ENCODE measurements at places on chromosomes 13 and 19.

- DNase-seq: no peak
These were observed 130.5 kb downstream of the PAN3 start for GRCh38 chr13:28268800-28269223.

- no peak for DNase-seq
These were observed at the start of gene SERP2 for GRCh38 chr13:44373601-44374347. Gene SERP2, plus strand, starts transcription at chr13:44373824. Its CDS starts 202 bp downstream, at chr13:44374026.

- no peak for DNase-seq
These were observed 18.5 kb downstream of the TMED1 start for GRCh38 chr19:10817291-10818038.

- no peak for DNase-seq
These were observed 5.3 kb upstream of the UQCR11 start for GRCh38 chr19:1610579-1610978.

DNA sequence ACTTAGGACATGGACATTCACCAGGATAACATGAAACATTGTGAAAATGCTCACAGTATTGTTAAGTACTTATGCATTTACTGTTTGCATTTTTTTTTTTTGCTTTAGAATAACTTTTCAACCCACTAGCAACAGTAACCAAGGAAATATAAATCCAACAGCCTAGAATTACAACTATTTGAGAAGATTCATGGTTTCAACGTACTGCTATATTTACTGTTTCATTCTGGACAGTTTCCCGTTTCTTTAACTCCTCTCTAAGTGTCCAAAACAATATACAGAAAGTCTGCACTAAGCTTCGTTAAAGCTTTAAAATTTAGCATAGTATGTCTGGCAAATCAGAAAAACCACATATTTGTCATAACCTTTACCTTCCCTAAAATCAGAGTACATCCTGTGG is 2.7 kb downstream of the SMAD9 start:
- no peak for DNase-seq

GRCh38 chr13:52414963-52415362 is 9.0 kb upstream of the THSD1 start:
- DNase-seq: no peak

DNA sequence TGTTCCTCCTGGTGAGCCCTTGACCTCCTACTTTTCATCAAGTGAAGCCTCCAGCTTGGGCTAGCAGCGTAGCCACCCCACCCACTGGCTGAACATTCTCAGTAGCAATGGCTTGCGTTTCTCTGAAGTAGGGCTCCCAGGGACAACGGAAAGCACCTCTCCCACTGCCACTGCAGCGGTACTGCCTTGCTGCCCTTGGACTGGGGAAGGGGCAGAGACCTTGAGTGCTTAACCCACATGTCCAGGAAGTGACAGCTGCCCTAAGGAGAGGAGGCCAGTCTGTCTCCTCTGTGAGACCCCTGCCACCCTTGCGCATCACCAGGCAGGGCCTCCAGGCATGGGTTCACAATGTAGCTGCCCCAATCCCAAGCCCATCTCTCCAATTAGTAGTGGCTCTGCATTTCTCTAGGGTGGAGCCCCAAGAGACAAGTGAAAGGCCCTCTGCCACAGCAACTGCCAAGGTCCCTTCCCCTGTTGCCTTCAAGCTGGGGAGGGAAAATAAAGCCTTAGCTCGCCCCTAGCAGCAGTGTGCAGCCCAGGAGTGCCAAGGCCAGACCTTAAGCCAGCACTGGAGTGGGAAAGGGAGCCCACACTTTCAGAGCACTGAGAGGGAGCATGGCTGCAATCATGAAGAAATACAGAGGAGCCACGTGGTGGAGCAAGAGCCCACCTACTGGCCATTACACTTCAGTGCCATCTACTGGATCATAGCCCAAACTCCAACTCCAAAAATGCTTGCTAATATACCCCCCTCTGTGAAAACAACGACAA is 175.9 kb upstream of the TRPC4 start:
- no peak for DNase-seq

- no peak for DNase-seq
These were observed 53.6 kb downstream of the WDFY2 start for GRCh38 chr13:51637852-51638215.

DNA sequence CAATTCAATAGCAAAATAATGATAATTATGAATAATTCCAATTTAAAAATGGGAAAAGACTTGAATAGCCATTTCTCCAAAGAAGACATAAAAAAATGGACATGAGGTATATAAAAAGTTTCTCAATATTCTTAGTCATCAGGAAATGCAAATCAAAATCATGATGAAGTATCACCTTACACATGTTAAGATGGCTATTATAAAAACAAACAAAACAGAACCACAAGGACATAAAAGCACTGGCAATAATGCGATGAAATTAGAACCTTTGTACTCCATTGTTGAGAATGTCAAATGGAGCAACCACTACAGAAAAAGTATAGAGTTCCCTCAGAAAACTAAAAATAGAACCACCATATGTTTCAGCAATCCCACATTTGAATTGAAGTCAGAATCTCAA is 1186.1 kb downstream of the SLITRK5 start:
- no peak for DNase-seq

- no peak for DNase-seq
These were observed 339.1 kb upstream of the OBI1 start for GRCh38 chr13:78997902-78998629.

DNA sequence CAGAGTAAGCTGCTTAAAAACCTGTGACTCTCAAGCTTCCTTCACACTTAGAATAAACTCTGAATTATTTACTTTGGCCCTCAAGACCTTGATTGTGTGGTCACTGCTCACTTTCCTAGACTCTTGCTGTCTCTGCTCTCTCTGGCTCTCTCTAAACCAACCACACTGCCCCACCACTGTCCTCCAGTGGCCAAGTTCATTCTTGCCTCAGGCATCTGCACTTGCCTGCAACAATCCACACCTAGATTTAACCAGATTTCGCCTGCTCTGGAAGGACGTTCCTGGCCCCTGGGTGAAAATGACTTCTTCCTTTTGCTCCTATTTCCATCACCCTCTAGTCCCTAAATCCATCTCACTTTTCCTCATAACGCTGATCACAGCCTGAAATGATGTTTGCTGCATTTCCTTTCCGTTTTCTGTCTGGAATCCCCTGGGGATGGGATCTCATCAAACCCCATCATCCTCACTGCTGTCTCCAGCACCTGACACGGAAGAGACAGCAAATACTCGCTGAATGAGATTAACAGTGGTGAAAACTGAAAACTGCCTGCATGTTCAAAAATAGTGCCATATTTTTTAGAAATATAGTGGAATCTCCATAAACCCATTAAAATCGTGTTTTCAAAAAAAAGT is 232.6 kb downstream of the UQCRFS1 start:
- no peak for DNase-seq

DNA sequence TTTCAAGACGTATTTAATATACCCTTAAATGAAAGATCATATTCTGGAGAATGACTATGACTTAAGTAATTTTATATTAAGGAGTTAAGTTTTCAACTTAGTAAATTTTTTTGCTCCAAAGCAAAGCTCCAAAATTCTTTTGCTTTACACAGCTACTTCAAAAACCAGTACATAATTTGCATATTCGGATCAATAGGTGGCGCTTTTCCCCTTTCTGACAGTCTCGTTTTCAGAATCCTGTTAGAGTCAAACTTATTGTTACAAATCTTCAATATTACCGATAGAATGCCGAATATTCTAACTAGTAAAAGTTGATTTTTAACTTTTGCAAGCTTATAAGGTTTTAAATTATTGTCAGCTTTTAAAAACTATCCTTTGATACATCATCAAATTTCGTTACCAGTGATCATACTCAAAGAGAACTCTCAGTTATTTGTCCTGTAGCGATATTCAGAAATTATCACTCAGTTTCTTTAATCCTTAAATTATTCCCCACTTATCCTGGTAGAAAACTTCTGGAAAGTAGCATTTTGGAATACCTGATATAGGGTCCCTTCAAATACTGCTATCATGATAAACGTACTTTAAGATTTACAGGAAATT is 852.7 kb upstream of the KLHL1 start:
- peak; percentile 7 for DNase-seq

DNA sequence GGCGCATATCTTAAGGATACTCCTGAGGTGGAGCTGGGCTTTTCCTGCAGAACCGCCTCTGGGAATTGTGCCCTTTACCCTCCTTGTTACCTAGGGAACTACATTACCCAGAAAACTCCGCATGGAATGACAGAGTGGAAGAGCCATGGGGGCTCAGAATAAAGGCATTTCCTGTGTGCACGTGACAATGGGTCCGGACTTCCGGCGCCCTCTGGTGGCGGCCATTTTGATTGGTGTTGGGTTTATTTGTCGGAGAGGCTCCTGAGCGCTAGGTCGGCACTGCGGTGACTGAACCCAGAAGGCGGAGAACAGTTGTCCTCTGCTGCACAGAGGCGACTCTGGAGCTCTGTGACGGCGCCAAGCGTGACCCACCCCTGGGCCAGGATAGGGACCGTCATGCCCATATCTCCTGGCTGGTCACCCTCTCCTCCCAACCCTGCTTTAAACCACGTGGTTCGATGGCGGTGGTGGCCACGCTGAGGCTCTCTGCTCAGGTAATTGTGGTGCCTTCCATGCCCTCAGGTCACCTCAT is at the start of gene ZNF587B:
TSS of gene ZNF587B (plus strand) at position 229 of the 532 bp plus-strand sequence. CDS start at position 459, 230 bp downstream.
- no peak for DNase-seq

DNA sequence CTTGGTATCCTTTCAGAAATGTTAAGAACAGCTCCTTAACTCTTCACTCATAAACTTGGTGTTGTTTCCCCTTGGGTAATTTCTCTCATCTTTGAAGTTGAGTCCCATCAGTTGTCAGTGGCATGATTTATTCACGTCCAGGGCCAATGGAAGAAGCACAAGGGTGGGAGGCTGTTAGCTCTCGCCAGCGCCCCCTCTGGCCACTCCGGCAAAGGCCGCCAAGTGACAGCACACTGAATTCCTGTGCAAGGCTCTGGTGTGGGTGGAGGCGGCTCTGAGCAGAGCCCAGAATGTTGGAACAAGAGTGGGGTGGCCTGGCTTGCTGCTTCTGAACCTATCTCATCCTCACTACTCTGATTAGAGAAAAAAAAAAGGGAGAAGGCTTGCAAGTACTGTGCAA is 13.1 kb upstream of the MEDAG start:
- no peak for DNase-seq

GRCh38 chr19:51607077-51607476 is 23.1 kb downstream of the SIGLEC5 start:
- DNase-seq: no peak

DNA sequence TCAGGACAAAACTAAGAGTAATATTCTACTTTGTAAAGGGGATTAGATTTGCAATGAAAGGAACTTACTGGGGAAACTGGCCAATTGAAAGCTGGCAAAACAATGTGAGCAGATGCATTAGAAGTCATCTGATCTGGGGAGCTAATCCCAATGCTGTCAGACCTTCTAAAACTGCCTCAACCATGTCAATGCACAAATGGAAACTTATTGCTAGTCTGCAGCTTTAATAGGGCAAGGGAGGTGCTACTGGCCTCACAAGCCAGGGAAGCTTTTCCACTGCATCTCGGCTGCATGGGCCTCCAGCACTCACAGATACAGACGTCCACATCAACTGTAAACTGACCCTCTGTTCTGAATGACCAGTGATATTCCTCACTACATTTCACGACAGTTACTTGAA is 154.2 kb downstream of the LHFPL6 start:
- no peak for DNase-seq

DNA sequence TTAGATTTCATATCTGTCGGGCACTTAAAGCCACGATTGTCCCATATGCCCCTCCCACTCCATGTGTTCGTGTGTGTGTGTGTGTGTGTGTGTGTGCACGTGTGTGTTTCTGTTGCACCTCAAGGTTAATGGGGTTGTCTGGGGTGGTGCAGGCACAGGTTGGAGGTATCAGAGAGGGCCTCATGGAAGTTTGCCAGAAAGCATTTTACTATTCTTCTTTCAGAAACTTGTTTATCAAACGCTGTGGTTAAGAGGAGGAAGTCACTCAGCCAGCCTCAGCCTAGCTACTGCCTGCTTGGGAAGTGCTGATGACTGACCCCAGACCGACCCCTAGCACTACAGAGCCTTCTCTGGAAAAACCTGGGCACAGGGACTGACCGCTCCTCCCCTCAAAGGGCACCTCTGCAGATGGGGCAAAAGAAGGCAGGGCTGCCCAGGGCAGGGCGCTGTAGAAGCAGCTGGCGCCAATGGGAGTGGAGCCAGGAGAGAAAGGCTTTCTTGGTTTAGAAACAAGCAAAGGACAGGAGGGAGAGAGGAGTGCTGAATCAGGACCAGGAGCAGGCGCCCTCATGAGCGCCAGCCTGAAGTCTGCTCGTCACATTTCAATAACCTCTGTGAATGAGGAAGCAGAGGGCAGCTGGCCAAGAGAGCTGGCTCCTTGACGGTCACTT is 3.9 kb downstream of the SIAH3 start:
- DNase-seq: peak; percentile 50

DNA sequence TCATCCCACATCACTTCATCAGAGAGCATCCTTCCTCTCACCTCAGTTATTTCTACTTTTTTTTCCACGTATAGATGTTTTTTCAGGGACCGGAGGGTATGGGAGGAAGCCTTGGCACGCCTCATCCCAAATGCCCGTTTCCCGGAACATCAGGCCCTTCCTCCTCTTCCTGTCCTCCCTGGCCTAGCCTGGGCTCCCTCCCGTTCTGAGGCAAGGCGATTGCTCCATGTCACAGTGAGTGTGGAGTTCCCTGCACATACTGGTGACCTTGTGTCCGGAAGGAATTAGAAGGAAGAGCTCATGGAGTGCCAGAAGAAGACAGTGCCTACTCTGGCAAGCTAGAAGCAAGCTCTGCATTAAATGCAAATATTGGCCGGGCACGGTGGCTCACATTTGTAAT is 1.1 kb upstream of the ZNF627 start:
- DNase-seq: no peak

DNA sequence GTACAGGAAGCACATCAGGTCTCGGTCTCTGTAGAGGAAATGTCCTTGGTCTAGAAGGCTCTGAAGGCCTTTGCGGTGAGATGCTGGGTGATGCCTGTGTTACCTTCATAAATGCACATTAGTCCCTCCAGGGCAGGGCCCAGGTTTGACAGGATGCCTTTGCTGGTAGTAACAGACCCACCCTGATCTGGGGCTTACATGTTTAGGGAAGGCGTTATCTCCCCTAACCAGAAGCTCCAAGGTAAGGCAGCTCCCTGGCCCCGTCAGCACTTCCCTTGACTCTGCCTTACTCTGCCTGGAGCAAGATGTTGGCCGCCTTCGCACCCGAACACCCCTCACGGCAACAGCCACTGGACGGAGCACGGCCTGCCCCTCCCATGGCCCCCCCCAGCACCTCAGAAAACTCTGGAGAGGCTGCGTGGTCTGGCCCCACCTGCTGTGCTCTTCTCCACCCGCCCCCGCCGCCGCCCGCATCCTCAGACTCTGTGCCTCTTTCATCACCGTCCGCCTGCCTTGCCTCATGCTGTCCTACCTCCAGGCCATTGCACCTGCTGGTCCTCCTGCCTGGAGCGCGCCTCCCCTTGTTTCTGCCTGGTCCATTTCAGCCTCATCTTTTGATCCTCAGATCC is 9.1 kb downstream of the AP2A1 start:
- DNase-seq: no peak

DNA sequence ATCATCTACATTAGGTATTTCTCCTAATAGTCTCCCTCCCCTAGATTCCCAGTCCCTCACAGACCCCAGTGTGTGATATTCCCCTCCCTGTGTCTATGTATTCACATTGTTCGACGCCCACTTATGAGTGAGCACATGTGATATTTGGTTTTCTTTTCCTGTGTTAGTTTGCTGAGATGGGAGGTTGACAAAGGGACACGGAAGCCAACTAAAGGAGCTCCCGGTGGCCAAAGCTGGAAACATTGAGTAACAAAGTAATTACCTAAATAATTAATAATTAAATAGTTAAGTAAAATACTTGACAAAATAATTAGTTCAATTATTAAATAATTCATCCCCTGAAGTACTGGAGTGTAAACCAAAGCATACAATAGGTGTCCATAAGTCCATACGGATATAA is 1.7 kb upstream of the PRR20A start:
- DNase-seq: no peak

- no peak for DNase-seq
These were observed 61.0 kb upstream of the RAP2A start for GRCh38 chr13:97372936-97373335.
